ENCODE measurements at places on chromosomes 13 and 19.

DNA sequence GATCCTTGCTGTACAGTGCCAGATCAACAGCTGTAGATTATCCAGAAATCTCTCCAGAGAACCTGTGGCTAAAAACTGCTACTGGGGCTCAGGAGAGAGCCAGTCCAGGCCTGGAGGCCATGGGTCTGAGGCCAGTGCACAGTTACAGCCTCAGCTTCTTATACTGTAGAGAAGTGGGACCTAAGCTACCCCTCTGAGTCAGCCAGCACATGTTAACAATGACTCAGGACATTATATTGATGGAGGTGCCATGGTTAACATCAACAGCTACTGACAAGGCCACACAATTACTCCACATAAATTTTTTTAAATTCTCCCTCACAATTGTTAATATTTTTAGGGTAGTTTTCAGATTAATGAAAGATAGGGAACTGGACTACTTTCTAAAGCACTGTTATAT, 138.5 kb downstream of the RBM26 start:
- DNase-seq: no peak

- no peak for DNase-seq
Measured at GRCh38 chr19:31099515-31100205, 249.6 kb downstream of the TSHZ3 start.

DNA sequence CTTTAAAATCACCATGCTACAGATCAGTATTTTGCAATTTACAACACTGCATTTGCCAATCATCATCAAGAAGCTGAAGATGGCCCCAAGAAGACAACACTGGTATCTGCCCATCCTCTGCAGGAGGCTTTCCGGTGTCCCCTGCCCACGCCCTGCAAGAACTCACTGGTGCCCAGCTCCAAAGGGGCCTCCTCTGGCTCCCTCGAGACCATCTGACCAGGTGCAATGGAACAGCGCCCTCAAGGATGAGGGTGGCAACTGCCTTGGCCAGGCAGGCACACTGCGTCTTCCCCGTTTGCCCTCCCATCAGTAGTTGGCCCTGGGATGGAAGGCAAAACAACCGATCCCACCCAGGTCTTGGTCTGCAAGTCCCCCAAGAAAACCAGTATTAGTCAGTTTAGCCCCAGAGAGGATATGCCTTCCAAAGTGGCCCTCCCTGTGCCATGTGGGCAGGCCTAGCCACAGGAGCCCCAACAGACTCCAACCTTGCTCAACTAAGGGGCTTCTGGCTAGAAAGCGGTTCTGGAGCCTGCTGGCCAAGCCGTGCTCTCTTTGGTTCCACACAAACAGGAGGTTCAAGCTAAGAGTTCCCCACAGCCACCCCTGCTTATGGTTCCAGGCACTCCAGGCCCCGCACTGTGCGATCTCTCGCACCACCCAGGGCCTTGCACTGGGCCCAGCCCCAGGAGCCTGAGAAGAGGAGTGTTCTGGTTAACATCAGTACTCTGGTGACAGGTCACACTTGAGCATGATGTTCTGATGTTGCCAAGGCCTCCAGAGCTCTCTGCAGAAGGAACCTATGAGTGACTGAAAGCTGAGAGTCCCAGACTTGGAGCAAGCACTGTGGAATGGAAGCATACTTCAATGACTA, 4.7 kb downstream of the PCID2 start:
- DNase-seq: no peak

DNA sequence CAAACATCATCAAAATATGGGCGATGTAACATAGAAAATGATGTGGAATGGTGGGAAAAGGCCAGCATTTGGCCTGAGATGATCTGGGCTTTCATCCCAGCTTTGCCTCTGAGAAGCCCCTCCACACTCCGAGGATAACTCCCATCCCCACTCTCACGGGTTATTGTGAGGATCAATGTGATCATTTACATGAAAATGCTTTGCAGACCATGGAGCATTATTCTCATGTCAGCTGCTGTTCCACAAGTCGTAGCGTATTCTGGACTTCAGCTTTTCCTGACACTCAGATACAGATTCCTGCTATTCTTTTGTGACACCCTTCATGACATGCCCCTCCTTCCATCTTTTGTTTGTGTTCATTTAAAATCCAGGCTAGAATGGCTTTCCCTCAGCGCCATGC, 86.5 kb downstream of the NUFIP1 start:
- no peak for DNase-seq

GRCh38 chr19:14770136-14770535, 8.2 kb downstream of the ADGRE2 start:
- no peak for DNase-seq

GRCh38 chr13:45518525-45519245, 53.9 kb downstream of the COG3 start:
- no peak for DNase-seq

DNA sequence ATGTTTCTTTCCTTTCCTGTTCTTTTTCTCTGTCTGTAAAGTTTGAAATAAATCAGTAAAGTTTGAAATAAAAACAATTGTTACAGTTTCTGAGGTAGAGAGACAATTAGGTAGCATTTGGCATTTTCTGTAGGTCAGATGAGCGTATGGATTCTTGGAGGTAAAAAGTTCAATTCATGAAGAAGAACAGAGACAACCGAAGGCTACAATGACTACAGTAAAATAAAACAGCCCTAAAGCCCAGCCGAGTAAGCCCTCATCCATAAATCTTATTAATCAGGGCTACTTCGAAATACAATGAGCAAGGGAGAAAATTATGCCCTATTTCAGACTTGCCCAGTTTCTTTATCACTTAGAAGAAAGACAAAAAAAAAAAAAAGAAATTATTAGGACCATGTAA, 941.9 kb upstream of the SLC10A2 start:
- DNase-seq: no peak

DNA sequence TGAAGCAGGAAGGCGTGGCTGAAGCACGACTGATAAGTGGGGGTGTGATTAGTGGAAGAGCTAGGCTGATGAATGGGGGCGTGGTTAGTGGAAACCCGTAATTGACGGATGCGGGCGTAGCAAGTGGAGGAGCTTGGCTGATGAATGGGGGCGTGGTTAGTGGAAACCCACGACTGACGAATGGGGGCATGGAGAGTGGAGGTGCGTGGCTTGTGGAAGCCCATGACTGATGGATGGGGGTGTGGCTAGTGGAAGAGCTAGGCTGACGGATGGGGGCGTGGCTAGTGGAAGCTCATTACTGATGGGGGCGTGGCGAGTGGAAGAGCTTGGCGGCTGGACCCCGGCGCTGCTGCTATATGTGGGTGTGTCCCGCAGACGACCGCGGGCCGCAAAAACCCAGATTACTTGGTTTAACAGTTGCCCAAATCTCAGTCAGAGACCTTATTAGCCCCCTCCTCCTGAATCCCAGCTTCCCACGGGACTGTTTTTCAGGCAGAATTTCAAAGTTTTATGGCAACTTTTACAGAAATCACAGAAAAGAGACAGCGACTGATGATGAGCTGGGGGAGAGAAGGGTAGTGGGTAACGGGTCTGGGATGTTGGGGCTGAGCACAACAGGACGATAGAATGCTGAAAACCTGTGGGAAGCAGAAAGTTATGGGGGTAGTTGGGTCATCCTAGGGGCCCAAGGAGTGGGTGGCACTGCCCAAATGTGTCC, 9.0 kb upstream of the MEIS3 start:
- peak; percentile 98 for DNase-seq

DNA sequence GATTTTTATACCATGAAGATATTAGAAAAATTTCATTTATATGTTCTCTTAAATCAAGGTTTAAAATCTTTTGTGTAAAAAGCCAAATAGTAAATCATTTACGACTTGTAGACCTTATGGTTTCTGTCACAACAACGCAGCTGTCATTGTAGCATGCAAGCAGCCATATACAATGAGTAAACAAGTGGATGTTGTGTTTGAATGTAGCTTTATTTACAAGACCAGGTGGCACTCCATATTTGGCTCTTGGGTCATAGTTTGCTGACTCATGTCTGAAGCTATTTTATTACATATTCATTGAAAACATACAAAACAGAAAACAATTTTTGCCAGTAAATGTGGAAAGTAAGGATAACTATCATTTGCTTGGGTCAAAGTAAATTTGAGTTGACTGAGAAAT, 930.8 kb downstream of the SLITRK5 start:
- no peak for DNase-seq

DNA sequence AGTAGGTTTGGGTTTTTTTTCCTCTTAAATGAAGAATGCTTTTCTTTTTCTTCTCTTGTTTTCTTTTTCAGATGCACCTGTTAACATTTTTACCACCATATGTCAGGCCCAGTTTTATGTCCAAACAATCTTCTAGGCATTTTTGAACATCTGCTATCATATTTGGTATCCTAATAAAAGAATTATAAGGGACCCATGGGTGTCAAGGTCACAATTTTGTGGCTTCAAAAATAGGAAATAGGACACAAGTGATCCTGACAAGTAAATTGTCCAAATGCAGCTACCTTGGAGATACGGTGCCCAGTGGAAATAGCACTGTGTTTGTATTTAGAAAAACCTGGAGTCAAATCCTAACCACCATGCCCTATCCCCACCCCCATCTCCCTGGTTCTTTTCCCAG, 270.3 kb downstream of the MZT1 start:
- DNase-seq: no peak

DNA sequence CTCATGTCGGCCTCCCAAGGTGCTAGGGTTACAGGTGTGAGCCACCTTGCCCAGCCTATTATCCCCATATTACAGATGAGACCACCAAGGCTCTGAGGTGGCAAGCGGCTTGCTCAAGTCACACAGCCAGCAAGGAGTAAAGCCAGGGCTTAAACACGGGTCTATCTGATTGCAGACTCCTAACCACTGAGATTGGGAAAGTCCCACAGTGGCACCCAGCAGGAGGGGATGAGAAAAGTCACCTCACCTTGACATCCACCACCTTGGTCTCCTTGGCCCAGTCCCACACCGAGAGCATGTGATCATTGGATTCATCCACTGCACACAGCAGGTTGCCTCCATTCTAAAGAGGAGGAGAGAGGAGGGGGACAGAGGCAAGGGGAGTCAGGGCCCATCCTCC, 9.5 kb downstream of the EML2 start:
- no peak for DNase-seq

DNA sequence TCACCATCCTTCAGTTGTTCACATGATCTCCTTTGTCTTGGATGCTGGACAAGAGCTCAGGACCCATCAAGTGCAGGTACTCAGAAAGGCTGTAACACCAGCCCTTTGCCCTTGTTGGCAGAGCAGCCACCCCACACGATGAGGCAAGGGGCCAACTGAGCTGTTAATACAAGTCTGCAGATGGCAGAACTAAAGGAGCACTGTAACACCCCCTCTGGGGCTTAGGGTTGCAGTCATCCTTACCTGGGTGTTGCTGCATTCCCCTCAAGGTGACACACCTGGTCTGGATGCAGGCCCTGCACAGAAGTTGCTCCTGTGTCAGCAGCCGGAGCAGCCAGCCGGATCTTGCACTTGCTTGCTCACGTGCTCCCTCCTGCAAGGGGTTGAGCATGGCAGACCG, 52.0 kb downstream of the STARD13 start:
- no peak for DNase-seq

GRCh38 chr19:14339741-14340140, 41.5 kb upstream of the ADGRE5 start:
- no peak for DNase-seq

DNA sequence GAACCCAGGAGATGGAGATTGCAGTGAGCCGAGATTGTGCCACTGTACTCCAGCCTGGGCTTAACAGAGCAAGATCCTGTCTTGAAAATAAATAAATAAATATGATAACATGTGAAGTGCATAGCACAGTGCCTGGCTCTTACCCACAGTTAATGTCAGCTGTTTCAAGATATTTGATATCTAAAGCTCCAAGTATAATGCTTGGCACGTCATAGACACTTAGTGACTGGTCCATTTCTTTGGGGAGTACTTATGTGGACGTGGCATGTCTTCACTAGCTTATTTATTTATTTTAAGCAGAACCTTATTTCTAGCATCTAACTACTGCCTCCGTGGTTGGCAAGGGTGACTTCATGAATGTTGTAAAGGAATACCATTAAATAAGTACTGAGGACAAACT, 18.8 kb downstream of the GARRE1 start:
- no peak for DNase-seq

DNA sequence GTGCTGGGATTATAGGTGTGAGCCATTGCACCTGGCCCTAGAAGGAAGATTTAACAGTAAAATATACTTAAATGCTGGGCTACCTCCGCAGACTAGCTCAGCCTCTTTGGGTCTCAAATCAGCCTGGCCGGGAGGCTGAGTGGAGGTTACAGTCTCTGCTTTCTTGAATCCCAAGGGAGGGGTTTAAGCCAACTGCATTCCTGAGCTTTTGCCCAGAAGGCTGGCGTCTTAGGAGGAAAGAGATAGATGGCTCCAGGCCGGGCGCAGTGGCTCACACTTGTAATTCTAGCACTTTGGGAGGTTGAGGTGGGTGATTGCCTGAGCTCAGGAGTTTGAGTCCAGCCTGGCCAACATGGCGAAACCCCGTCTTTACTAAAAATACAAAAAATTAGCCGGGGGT, 623 bp upstream of the C5AR1 start:
- DNase-seq: no peak

DNA sequence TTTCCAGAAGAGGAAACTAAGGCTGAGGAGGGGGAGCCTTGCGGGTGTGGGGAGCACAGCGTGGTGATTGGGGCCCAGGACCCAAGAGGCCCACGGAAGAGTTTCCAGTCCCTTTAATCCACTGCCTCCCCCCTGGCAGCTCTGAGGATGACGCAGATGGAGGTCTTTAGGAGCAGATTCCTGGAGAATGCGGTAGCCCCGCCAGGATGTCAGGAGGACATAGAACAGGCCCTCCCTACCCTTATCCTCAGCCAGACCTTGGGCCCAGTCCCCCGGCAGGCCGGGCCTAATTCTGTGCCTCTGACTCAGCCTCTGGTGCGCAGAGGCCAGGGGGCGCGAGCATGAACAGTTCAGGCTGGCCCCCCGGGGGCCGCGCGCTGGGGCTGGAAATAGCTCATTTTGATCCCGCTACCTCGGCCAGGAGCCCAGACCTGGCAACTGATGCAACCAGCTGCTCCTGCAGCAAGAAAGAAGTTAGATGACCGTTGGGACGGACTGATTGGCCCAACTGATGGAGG, 461 bp upstream of the HSPB6 start:
- DNase-seq: no peak

- DNase-seq: no peak
Measured at GRCh38 chr19:11697284-11697855, 41.4 kb downstream of the ZNF823 start.

DNA sequence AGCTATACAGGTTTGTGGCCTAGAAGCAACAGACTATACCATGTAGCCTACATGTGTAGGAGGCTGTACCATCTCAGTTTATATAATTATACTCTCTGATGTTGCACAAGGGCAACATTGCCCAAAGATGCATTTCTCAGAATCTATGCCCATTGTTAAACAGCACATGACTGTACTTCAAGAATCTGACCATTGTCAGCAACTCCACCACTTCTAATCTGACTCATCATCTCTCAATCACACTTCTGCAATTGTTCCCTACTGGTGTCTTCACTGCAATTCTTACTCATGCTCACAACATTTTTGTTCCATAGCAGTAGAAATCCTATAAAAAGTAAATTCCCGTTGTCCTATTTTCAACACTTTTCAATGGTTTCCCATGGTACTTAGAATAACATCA, 63.9 kb upstream of the ATXN8OS start:
- no peak for DNase-seq

Data from CMK (cell line).